Fibroblast of the conjunctiva (primary cell): ENCODE measurements at places on chromosomes 3 and 15.
A peak's percentile ranks its signal among the peaks of the same experiment; 100 is the strongest.

- DNase-seq, result peak; percentile 58
Observed at GRCh38 chr3:56133423-56133822, 334.8 kb downstream of the ERC2 start.

DNA sequence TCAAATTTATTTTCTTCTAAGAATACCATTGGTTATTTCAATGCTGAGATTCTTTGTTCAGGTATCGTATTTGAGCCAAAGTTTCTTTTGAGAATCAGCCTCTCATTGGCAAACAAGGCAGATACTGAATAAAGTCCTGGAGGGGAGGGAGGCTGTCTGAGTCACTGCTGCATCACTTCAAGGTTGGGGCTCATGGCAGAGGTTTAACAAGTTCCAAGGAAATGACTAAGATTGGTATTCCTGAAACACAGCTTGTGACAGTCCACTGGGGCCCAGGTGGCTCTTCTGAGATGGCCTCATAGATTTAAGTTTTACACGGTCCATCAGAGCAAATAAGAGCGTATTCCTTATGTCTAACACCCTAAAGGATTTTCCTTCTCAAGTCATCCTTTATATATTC lies 213.8 kb upstream of the STAC start:
- DNase-seq, result no peak

- no peak for DNase-seq
Observed at GRCh38 chr15:94416820-94417219, 185.5 kb downstream of the MCTP2 start.

DNA sequence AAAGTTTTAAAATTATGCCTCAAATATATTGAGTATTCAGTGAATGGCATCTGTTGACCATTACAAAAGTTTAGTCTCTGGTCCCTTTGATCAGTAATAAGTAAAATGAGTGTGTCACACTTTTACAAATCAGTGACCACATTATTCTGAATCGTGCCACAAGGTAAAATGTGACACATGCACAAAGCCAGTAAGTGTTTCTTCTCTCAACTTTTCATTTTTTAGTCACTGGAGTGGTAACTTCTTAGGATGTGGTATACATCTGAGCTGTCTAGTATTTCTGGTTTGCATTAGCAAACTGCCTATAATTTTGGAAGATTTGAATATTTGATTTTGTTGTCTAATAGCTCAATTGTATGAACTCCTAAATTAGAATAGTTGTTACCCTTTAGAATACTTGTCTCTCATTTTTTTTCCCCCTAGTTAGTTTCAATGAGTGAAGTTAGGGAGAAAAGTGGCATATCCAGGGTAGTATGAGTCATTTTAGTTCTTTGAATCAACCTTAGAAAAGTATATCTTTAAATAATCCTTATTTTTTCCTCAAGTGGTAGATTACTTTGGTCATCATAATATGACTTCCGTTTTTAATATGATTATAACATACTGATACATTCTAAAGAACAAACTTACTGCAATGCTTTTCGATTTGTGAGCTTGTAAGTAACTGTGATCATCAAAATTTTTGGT lies 18.1 kb downstream of the DNAJC13 start:
- no peak for DNase-seq

- no peak for DNase-seq
Observed at GRCh38 chr3:156460206-156460611, 94.7 kb downstream of the SSR3 start.

DNA sequence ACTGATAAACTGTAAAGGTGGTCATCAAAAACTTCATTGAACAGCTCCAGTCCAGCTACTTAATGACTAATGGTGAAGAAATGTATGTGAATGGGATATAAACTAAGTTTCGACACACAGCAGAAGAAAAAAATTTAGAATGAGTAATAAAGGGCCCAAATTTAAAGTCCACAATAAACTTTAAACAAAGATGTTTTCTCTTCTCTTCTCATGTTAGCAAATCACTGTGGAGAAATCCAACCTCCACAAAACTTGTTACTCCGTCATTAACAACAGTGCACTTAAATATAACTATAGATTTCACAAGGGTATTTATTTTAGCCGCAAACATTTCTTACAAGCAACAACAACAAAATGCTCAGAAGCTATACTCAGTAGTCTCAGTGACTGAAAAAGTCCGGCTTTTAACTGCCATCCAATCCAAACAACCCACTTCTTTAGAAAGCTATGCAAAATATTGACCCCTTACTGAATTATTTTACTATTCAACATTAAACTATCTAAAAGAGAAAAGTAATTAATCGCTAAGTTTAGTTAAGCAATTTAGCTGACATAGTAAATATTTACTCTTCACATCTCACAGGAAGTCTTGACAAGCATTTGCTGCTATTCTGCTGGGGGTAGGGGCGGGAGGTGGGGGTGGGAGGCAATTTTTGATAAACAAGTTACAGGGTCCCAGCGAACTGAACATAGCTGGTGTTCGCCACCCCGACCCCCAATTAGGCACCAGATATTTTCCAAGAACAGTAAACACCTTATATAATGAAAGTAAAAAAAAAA lies 2.4 kb downstream of the IGF2BP2 start:
- peak; percentile 43 for DNase-seq

DNA sequence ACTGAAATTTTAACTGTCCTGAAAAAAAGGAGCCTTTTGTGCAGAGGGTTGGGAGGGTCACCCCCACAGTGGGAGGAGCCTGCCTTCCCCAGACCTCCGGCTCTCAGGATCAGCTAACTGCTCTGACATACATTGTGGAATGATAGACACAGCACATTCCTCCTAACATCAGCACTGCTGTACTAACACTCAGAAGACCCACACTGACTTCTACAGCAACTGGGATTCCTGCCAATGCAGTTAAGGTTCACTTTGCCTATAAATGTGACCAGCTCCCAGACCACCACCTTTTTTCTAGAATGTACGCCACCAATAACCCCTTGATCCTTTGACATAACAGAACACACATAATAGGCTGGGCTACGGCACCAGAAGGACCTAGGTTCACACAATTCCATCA lies 3.2 kb downstream of the CPEB1 start:
- no peak for DNase-seq

GRCh38 chr15:58793862-58794261 lies 22.8 kb downstream of the MINDY2 start:
- no peak for DNase-seq

DNA sequence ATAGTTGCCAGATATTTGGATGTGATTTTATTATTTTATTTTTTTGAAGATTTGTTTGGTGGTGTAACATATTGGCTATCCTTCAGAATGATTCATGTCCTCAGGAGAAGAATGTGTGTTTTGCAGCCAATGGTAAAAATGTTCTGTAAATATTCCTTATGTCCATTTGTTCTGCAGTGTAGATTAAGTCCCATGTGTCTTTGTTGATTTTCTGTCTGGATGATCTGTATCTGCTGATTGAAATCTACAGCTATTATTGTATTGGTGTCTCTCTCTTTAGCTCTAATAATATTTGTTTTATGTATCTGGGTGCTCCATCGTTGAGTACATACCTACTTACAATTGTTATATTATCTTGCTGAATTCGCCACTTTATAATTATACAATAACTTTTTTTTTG lies 1641.7 kb downstream of the OTOL1 start:
- no peak for DNase-seq

DNA sequence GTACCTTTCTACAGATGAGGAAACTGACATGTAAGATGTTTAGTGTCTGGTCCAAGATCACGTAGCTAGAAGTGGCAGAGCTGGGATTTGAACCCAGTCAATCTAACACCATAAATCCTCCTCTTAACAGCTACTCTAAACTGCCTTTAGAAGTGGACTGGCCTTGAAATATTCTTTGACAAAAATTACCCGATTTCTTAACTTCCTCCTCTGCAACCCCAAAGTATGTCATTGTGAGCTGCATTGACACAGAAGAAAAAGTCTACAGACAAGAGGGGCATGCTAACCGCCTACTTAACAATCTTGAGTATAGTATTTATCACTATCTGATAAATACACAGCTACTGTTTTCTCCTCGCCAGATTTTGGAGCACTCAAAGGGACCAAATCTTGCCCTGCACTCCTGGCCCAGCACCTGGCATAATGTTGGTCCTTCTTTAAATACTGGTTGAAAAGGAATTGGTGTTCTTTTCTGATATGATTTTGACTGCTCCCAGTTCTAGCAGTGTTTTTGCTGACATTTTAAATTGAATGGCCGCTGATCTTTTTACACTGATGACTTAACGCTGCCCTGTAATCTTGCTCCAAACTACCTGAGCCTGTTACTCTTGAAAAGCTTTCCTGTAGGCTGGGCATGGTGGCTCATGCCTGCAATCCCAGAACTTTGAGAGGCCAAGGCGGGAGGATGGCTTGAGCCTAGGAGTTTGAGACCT lies 36.9 kb downstream of the ITPR1 start:
- no peak for DNase-seq

DNA sequence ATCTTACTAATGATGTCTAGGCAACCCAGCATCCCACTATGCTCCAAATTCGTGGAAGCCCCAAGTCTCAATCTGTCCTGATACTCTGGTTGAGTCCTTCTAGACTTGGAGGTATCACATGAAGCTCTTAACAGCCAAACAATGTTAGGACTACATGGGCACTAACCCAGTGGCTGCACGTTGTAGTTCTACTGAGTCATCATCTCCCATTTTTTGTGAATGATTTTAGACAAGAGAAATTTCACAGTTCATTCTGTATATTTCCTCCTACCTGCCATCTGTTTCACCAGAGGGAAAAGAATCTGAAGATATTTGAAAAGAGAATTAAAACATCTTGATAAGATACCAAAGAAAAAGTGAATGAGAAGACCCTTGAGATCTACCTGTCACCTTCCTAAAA lies 9.8 kb upstream of the WWTR1 start:
- DNase-seq, result no peak

DNA sequence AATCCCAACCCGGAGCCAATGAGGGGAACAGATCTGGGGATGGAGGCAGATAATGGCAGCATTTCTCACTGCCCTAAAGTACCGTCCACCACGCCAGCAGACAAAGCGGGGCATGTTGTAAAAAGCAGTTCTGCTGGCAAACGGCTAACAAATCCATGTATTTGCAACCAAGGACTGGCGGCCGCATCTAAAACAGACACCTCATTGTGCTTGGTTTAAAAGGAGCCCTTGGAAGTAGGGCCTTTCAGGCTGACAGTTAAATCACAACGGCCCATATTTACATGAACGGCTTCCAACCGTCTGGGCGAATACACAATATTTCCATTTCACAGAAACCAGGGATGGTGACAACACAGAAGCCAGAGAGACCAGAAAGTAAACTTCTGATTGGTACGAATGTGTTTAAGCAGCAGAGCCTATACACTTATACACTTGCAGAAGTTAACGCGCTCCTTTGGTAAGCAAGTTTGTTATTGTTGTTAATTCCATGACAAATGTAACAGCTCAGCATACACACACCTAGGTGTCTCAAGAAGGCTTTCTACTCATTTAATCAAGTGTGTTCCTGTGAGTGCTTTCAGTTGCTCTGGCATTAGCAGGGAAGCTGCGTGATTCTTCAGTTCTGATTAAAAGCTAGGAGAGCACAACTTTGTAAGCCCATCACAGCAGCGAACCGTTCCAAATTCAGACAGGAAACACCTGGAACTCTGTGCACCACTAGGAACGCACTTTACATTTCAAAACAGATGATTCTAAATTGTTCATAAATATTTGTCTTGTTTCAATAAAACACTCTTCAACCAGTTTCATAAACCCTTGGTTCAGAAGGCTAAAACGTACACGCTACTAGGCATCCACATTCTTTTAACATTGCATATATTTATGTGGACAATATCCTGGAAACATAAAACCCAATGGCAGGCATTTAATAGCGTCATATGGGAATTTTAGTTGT lies 112.9 kb downstream of the PDZRN3 start:
- DNase-seq, result no peak

- no peak for DNase-seq
Observed at GRCh38 chr15:70351391-70351790, 253.7 kb upstream of the TLE3 start.

DNA sequence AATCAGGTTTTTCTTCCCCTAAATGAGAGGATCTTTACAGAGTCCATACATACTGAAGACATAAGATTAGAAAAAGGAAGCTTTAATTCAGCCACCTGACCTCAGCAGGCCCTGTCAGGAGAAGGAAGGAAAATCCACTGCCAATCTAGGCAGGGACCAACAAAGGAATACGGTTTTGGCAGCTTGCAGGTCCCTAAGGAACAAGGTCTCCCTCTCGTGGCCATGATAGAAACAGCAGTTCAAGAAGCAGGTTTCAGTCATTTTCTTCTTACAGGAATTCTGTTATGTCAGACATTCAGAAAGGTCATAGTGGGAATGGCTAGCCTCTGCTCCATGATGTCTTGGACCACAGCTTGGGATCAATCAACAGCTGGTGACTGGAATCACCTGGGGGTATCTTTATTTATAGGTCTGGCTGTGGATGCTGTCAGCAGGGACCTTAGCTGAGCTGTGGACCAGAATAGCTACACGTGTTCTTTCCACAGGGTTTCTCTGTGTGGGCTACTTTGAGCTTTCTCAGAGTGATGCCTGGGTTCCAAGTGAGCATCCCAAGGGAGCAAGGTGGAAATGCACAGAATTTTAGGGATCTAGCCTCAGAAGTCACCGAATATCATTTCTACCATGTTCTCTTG lies 9.4 kb upstream of the CMSS1 start:
- peak; percentile 75 for DNase-seq
